ENCODE measurements at places on chromosomes 3 and 15. TPM values are rescaled to one million over a fixed set of nuclear protein-coding genes. Genes with fewer than 3 reads are reported as not detected.

GRCh38 chr3:137970914-137971831 is 38.8 kb upstream of the CLDN18 start:
- H3K4me1 ChIP-seq = no peaks in the 10 kb centered on the region
- DNase-seq = peak; percentile 78

- H3K4me1 ChIP-seq = no peaks in the 10 kb centered on the region
- no peaks in the 10 kb centered on the region for H3K27me3 ChIP-seq
- no peaks in the 10 kb centered on the region for H3K36me3 ChIP-seq
- H3K27ac ChIP-seq = no peak overlapping the region
These were observed 115.9 kb downstream of the CBLB start for GRCh38 chr3:105752791-105753415.

- H3K36me3 ChIP-seq = no peaks in the 10 kb centered on the region
- H3K27ac ChIP-seq = no peak overlapping the region
These were observed 17.5 kb upstream of the TBC1D5 start for GRCh38 chr3:17759901-17760300.

RASGRP1 gene
- total RNA-seq = not detected

DNA sequence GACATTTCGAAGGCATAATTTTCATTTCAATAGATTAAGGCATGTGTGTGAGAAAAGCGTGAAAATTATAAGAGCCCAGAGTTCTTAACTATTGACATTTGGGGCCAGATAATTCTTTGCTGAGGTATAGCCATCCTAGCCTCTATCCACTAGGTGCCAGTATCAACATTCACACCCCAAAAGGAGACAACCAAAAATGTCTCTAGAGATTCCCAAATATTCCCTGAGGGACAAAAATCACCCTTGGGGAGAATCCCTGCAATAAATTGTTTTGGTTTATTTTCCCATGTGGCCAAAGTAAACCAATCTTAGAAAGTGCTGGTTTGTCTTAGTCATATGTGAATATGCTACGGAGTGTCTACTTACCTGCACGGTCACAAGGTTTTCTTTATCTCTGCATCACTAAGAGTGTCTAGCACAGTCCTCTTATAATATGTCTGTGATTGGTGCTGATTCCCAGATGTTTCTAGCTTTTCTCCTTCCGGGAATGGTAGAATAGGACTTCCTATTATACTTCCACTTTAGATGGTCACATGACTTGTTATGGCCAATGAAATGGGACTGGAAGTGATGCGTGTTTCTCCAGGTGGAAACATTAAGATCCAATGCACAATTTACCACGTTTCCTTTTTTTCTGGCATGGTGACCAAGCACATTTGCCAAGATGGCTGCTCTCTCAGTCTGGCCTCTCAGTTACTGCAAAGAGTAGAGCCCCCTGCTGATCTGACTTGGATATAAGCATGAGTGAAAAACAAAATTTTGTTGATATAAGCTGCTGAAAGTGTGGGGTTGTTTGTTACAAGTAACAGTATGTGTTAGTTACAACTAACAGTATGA is 8.0 kb upstream of the KBTBD8 start:
- peak; percentile 1 for DNase-seq
- no peaks in the 10 kb centered on the region for H3K36me3 ChIP-seq
- no peaks in the 10 kb centered on the region for H3K27me3 ChIP-seq

KCNMB2 gene
- total RNA-seq = not detected

GABRG3 gene
- total RNA-seq = 2.0 TPM

Measured in PC-3 (cell line).